Activated CD4-positive, alpha-beta T cell treated with anti-CD3 and anti-CD28 coated beads for 24 hours (primary cell): ENCODE measurements at places on chromosomes 12 and 14.

- DNase-seq, result no peak
Measured at GRCh38 chr14:54676812-54677708, 110.1 kb downstream of the SAMD4A start.

- no peak for DNase-seq
Measured at GRCh38 chr12:57985685-57986084, 44.3 kb downstream of the ATP23 start.

GRCh38 chr12:116637589-116638150 is 78.5 kb downstream of the MAP1LC3B2 start:
- no peak for DNase-seq

GRCh38 chr14:54050759-54051158 is 94.1 kb upstream of the BMP4 start:
- DNase-seq, result no peak

DNA sequence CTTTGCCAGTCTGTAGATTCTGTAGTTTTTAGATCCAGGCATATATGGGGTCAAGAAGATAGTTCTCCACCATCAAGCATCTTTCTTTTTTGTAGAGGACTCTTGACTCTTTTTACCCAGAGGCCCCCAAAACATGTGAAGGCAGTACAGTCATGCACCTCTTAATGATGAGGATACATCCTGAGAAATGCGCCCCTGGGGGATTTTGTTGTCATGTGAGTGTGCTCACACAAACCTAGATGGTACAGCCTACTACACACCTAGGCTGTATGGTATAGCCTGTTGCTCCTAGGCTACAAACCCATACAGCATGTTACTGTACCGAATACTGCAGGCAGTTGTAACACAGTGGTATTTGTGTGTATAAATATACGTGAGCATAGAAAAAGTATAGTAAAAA is 23.0 kb downstream of the EVL start:
- no peak for DNase-seq

GRCh38 chr14:71560751-71561150 is 371.5 kb upstream of the RGS6 start:
- no peak for DNase-seq

DNA sequence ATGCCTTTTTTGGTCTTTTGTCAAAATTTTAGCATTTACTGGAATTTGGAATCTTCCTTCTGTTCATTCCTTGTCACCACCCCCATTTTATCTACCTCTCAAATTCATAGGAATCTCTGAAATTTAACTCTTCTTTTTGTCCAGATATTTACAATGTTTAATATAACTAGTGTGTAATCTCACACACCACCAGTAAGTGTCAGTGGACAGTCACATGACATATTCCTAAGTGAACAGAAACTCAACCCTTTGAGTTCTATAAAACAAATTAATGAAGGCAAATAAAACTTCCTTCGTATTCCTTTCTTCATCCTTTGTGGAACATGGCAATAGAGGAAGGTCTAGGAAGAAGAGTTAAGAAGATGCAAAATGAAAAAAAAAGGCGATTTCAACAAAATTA is 26.6 kb downstream of the ATF7 start:
- DNase-seq, result no peak

DNA sequence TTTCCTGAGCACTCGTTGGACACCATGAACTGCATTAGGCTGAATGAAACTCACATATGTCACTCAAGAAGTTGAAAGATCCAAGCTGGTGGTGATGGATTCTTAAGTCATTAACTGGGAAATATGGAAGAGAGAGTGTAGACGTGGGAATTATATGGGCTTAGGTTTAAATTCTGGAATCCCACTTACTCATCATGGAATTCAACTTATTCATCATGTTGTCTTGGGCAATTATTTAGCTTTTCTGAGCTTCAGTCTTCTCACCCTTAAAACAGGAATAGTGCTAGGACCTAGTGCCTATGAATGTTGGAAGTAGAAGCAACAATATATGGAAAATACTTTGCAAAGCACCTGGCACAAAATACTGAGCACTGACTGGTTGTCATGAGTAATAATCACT is 292.4 kb upstream of the TBX3 start:
- DNase-seq, result no peak

GRCh38 chr14:24334431-24335291 is at the start of gene ADCY4:
Gene ADCY4, minus strand, starts transcription at chr14:24335071. Its CDS starts 419 bp downstream, at chr14:24334652.
- no peak for DNase-seq

GRCh38 chr12:91813701-91814100 is 331.9 kb downstream of the BTG1 start:
- DNase-seq, result no peak

DNA sequence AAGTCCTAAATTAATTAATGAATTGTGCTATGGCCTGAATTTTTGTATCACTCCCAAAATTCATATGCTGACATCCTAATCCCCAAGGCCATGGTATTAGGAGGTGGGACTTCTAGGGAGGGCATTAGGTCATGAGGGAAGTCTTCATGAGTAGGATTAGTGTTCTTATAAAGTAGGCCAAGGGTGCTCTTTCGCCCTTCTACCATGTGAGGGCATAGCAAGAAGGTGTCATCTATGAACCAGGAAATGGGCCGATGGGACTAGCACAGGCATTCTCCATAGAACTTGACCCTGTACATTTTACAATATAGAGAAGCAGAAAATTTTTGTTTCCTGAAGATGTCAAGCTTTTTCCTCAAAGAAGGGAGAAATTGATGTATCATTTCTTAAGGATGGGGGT is 12.5 kb downstream of the SYT10 start:
- DNase-seq, result no peak

DNA sequence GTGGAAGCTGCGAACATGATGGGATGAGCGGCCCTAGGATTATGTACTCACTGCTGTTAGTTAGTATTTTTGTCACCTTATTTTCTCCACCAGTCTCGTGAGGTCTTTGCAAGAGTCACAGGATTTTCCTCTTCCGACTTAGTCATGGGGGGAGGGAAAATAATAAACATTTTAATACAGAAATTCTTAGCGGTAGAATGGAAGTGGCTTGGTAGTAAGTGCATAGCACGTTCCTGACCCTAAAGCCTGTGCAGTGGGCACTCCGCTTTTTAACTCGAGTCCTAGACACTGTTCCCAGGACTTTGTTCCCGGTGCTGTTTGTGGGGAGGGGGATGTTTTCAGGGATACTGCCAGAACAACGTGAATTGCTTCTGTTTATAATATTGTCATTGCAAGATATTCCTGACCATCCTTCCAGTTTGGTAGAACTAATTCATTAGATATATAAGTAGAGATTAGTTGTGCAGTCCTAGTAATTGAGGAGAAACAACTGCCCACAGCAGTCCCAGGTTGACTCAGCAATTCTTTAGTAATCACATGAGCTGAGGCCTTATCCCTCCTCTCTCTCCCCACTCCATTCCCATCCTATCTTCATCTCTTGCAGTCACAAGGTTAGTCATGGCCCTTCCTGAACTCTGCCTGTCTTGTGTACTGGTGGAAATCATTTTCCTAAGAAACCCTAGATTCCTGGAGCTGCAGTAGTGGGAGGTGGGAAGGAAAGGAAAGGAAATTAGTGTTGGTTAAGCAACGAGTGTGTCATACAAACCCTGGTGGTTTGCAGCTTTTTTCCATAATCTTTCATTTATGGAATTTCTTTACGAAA is 799 bp downstream of the SLC38A6 start:
- no peak for DNase-seq

- no peak for DNase-seq
Measured at GRCh38 chr12:92206011-92206410, 60.4 kb upstream of the BTG1 start.

DNA sequence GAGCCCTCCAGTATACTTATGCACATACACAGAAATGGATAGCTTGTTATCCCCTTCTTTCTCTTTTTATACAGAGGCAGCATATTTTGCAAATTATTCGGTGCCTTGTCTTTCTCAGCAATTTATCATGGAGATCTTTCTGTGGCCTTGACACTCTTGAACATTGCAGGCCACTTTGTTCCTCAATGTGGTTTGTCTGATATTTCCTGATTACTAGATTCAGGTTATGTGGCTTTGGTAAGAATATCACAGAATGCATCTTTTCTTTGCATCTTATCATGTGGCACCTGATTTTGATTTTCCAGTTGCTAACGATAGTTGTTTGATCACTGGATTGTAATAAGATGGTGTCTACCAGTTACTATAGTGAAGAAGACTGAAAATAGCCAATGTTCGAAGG is 7.1 kb upstream of the SNRPF start:
- no peak for DNase-seq

DNA sequence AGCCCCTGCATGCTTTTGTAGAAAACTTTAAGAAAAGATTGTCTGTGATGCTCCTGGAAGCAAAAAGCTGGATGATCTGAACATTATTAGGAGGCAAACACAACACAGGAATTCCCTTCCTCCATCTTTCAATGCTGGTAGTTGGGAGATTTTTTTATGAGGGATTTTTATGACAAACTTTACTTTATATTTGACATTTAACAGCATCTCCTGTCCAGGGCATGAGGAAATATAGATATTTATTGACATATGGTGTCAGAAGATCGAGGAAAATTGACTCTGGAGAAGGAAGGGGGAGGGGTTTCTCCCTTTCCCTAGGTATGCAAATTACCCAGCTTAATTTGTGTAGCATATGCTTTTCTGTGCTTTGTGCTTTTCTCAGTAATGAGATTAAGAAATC is 37.8 kb upstream of the CISTR start:
- no peak for DNase-seq

DNA sequence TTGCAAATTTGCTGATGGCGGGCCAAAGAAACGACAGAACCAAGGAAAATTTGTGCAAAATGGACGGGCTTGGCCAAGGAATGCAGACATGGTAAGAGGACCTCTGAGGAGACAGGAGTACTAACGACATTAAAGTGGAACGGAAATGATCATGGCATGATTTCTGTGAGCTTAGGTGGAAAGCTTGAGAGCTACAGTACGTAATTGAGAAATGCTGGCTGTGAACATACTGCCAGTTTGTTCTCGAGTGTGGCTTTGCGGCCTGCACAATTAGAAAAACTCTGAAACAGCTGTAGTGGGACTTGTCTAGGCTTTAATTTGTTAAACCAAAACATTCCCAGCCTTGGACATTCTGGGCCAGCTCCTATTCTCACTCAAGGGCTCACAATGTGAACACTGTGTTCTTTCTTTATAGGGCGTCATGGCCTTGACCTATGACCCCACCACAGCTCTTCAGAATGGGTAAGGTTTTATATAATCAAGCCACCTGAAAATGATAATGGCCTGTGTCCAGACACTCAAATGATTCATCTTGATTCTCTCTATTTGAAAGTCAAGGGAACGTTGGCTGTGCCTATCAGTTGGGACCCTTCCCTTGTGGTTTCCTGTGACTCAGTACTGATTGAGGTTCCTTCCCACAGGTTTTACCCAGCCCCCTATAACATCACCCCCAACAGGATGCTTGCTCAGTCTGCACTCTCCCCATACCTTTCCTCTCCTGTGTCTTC is 48.5 kb downstream of the BAZ2A start:
- no peak for DNase-seq

DNA sequence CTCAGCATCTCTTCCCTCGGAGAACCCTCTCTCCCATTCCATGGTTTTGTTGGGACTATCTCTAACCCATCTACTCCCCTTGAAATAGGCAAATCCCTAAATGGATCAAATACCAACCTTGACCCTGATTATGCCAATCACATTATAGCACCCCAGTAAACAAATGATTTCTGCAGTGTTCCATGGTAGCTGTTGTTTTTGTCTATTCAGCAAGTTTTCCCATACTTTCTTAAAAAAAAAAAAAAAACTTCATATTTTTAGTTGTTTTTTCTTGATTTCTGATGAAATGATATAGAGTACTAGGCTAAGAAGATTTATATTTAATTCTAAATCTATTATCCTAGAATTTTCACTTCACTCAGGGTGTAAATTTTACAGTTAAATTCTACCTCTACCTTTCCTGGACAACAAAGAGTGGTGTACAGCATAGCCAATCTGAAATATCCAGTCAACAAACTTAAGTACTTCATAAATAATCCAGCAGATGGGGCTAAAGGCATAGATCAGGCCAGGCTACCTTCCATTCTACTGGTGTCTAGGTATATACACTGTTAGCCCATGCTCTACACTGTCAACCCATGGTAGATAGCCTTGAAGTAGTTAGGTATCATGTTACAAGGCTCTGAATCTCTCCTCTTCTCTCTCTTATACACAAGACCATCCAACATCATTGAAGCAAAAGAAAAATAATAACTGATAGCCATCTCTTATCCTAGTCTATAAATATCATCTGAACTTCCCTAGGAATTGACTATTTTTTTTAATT is 82.2 kb downstream of the PLEKHG7 start:
- DNase-seq, result no peak

GRCh38 chr14:102280376-102280962 is 24.5 kb downstream of the MOK start:
- DNase-seq, result no peak

- no peak for DNase-seq
Measured at GRCh38 chr12:21774358-21775132, at the start of gene KCNJ8. Gene KCNJ8, minus strand, starts transcription at chr12:21774706. Its CDS starts 1,090 bp downstream, at chr12:21773616.

GRCh38 chr12:49335118-49335954 is 1.7 kb downstream of the C1QL4 start:
- no peak for DNase-seq

DNA sequence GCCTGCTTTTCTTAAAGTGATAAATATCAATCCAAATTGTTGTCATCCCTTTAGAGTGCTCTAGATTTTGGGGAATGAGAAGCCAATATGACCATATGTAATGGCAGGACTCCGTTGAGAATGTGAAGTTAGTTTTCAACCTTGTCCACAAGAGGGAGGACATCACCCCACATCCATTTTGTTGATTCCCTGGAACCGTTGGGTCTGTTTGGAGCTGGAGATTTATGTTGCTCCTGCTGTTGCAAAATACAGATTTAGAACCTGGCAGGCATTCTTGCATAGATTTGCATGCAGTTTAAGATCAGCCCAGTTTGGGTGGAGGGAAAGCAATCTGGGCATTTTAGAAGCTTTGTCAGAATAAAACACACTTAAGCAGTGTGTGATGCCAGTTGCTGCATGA is 620.1 kb downstream of the NRXN3 start:
- no peak for DNase-seq

DNA sequence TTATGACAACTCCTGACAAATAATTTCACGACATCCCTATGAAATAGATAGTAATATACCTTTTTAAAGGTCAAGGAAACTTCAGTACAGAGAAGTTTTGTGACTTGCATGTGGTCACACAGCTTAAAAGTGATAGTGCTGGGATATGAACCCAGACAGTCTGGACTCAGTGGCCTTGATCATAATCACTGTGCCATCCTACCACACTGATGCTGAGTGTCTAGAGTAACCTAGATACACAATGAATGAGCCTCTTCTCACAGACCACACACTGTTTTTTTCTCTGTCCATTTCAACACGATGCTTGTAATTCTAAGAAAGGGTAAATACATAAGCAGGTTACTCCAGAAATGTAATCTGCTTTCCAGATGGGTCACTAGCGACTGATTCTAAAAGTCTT is 88.2 kb downstream of the SYNE2 start:
- no peak for DNase-seq

GRCh38 chr12:3218228-3219171 is 141.3 kb downstream of the TSPAN9 start:
- no peak for DNase-seq

DNA sequence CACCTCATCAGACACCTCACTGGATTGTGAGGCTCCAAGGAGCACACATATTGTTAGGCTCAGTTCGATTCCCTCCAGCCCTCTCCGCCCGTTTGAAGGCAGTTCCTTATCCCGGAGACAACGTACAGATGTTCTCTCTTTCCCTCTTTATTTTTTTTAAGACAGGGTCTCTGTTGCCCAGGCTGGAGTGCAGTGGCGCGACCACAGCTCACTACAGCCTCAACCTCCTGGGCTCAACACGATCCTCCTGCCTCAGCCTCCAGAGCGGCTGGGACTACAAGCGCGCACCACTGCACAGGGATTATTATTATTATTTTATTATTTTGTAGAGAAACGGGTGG is 718 bp upstream of the TROAP start:
- DNase-seq, result no peak
